Stimulated activated CD8-positive, alpha-beta memory T cell treated with anti-CD3 and anti-CD28 coated beads, Interleukin-15, amount 100 ng/mL, for 48 hours (primary cell): ENCODE measurements at places on chromosomes 2 and 18.

GRCh38 chr2:240823449-240824336 is 3.7 kb upstream of the KIF1A start:
- no peak for DNase-seq

GRCh38 chr2:45605116-45605515 is 6.0 kb downstream of the SRBD1 start:
- no peak for DNase-seq

GRCh38 chr2:207008105-207008990 is 69.0 kb downstream of the CPO start:
- DNase-seq = no peak

GRCh38 chr2:128556089-128556488 is 237.4 kb upstream of the HS6ST1 start:
- no peak for DNase-seq

- DNase-seq = no peak
Observed at GRCh38 chr18:524466-524865, 24.0 kb upstream of the COLEC12 start.

DNA sequence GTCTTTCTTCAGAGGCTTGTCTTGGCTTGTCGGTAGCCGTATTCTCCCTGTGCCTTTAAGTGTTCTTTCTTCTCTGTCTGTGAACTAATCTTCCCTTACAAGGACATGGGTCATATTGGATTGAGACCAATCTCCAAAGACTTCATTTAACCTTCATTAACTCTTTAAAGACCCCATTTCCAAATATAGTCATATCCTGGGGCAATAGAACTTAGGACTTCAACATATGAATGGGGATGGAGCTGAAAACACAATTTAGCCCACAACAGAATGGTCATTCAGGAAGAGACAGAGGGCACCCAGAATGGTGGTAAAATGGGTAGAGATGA is 82.1 kb upstream of the TANK start:
- DNase-seq = no peak

- no peak for DNase-seq
Observed at GRCh38 chr2:190469771-190470170, 61.6 kb downstream of the MFSD6 start.

GRCh38 chr2:230998882-230999281 is 3.0 kb downstream of the SPATA3 start:
- DNase-seq = no peak
